ENCODE measurements at places on chromosomes 6 and 20.

DNA sequence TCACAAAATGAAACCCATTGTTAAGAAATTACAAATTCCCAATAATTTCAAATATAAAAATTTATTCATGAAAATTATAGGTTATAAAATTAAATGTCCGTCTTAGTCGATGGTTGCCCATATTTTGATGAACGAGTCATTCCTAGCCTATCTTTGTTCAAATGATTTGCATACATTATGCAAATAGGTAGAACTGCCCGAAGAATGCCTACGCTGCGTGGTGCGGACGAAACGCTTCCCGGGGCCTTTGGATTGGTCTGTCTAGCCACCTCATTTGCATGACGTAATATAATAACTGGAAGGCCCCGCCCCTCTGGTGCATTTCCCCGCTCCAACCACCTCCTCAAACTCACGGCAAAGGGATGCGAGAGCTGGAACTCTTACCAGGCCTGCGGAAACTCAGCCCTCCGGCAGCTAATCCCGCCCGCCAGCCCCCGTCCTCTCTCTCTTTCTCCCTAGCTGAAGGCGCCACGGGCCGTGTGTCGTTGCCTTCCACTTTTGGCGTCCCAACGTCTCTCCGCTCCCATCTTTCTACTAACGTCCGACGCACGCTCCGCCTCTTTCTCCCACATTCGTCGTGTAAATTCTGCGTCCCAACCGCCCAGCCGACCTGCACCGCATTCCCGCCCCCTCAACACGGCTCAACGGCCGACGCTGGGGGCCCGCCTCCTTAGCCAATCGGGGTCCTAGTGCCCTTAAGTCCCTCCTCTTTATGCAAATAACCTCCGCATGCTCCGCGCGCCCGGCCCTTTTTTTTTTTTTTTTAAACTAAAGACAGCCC is 520 bp upstream of the PRRC2A start:
- DNase-seq, result peak; percentile 96

DNA sequence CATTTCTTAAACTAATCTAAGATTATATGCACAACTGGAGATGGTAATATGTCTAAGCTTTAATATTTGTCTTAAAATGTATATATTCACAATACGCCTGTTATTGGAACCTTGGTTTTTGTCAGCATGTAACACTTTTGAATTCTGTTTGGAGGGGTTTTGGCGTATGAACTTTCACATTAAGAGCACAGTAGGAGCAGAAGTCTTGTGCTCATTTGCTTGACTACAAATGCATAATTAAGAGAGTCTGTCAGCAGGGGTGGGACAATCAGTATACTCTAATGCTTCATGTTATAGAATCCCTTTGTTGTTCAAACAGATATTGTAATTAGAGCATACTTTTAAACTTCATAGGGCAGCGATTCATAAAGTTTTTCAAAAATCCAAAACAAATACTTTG is 112.8 kb downstream of the QKI start:
- DNase-seq, result no peak

DNA sequence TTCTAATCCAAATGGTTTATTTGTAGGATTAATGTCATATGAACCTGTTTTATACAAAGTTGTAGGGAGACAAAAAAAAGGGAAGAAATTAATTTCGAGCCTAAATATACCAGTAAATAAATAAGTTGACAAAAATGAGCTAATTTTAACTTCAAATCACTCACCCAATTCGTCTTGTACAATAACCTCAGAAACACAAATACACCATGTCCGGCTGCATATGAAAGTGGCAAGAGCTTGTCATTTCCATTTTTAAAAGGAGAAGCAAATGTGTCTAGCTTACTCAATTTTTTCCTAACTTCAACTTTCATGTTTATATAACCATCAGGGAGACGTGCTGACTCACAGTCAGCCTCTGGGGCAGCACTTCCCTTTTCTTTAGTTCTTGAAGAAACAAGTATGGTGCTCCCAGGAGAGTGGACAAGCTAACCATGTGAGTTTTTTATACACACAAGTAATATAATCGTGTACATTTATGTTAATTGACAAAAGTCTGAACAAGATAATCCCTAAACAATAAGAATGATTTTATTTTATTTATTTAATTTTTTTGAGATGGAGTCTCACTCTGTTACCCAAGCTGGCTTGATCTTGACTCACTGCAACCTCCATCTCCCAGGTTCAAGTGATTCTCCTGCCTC is 55.5 kb upstream of the SGK1 start:
- DNase-seq, result no peak

DNA sequence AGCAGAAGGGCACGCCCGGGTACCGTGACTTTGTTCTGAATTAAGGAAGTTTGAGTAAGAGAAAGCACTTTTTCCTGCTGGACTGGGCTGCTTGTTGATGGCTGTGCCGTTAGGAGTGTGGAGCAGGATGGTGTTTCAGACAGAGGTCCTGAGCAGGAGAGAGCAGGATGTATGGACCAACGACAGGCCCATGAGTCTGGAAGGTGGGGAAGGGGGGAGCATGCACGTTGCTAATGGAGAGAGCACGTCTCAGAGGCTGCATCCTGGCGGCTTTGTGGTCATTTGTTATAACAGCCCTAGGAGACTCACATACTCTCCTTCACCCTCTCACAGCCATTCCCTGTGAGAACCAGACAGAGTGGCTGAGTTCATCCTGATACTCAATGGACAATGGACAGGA is 56.8 kb downstream of the PHACTR3 start:
- DNase-seq, result no peak

DNA sequence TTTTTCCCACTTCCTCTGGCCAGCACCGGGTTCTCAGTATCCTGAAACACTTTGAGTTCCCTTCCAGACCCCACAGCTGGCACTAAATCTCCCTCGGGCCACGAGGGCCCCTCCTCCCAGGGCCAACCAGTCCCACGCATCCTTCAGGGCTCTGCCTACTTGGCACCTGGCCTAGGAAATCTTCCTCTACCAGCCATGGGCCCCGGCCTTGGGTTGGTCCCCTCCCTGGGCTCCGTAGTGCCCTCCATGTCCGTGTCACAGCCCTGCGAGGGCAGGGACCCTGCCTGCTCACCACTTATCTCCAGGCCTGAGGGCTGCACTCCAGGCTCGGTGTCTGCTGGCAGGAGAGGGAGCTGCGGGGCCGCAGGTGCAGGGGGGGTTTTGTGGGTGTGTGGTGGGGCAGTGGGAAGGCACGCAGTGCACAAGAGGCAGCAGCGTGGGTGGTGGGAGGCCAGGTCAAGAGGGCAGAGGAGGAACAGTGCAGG is 48.8 kb upstream of the CDH22 start:
- no peak for DNase-seq

DNA sequence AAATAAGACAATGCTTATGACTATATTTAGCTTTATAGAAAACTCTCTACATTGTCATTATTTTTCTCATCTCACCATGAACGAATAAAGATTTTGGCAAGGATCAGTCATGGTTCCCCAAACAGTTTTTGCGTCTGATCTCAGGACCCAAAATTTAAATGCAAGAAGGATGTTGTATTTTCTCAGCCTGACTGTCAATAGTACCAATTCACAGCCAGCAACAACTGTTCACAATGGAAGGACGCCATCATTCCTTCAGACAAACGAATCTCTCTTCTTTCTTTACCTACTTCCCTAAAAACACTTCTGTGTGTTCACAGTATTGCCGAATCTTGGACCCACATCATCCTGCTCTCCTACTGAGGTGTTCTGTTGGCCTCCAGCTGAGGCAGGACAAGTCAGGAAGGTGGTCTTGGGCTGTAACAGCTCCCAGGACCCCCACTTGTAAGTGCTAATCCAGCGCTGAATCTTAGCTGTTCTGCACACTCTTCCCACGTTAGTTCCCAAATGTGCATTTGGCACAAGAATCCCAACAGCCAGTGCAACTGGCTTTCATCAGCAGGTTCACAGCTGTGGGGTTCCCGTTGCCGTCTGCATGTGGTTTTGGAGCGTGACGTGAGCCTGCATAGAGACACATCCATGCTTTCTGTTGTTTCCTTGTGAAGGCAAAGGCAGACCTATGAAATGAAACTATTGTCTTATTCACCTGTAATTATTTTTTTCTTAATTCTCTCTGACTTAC is 600.0 kb downstream of the QKI start:
- no peak for DNase-seq

DNA sequence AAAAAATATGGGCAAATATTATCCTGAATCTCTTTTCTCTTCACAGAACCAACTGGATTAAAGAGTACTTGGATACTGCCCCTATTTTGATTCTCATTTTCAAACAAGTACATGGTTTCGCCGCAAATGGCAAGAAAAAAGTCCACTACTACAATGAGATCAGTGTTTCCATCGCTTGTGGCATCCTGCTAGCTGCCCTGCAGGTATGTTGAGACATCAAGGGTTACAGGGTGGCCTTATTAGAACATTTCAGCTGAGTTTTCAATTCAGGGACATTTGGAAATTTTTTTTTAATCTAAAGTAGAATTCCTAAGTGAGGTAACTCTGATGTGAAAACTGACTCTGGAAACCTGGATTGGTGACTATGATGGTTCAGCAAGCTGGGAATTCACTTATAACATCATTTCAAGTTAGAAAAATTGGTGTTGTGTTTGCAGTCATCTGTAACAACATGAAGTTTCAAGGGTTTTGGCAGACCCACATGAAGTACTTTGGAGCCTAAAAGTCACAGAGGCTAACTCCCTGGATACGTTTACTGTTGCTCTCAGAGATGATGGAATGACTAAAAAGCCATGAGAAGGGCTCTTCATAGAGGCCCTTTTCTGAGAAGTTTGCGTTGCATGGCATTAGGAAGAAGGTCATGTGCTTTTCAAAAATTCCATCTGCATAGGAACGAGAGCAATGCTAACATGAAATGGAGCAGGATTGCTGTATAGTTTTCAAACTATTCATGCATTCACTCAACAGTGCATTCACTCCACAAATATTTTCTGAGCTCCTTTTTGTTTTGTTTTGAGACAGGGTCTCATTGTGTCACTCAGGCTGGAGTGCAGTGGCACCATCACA is 25.5 kb downstream of the IYD start:
- DNase-seq, result no peak

- no peak for DNase-seq
Measured at GRCh38 chr6:150766201-150766997, 99.1 kb upstream of the MTHFD1L start.

GRCh38 chr6:111499269-111499793 is 16.3 kb upstream of the REV3L start:
- DNase-seq, result no peak

DNA sequence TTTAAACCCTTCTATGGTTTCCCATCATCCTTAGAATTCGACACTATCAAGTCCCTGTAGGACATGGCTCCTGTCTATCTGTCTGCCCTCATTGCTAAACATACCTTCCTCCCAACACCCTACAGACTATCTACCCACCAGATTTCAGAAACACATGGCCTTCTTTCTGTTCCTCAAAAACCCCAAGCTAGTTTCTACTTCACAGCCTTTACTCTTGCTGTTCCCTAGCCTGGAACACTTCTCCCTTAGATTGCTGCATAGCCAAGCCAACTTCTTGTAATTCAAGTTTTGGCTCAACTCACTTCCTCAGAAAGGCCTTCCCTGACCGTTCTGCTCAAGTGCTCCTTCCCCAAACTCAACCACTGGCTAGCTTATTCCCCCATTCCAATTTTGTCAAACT is 156.2 kb downstream of the BTBD9 start:
- no peak for DNase-seq

DNA sequence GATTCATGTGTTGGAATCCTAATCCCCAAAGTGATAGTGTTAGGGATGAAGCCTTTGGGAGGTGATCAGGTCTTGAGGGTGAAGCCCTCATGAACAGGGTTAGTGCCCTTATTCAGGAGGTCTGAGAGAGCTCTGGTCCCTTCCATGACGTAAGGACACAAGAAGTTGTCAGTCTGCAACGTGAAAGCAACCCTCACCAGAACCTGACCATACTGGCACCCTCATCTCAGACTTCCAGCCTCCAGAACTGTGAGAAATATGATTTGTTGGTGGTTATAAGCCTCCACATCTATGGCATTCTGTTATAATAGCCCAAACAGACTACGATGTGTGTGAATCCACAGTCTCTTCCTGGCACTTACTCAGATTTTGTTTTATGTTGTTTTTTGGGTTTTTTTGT is 90.7 kb downstream of the TRERF1 start:
- DNase-seq, result no peak

DNA sequence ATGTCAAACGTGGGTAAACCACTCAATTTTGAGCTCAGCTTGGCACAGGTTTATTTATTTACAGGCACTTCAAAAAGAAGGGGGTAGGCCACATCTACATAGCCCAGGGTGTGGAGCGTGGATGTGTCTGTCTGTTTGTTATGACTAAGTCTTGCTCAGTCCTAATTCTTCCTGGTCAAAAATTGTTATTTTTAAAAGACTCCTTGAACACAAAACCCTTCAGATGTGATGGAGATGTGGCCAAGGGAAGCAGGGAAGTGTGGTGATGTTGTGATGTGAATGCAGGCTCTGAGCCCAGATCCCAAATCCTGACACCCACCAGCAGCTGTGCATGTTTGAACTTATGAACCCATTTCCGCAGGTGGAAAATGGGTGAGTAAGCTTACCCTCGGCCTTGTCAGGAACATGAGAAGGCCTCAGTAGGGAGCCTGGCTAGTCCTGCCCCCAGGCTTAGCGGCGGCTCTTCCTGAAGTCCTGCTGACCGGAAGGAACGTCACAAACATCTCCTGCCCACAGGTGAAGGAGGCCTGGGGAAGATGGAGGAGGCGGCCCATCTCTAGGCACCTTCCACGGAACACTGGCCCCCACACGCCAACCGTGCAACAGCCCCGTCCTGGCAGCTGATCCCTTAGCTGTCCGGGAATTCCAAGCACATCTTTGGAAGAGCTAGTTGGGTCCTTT is 119.7 kb downstream of the MYLK4 start:
- no peak for DNase-seq

DNA sequence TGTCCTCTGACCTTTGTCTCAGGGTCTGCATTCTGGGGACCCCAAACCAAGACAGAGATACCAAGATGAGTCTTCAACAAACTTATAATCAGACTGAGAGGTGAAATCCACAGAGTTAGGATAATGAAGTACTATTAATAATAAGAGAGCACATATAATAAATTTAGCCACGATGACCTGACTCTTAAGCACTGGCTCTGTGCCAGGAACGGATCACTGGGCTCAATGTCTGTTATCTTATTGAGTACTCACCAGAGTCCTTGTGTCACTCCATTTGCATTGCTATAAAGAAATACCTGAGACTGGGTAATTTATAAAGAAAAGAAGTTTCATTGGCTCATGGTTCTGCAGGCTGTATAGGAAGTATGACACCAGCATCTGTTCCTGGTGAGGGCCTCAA is 18.9 kb upstream of the ITPR3 start:
- DNase-seq, result no peak

GRCh38 chr6:6546318-6547109 is 42.0 kb upstream of the LY86 start:
- peak; percentile 7 for DNase-seq

DNA sequence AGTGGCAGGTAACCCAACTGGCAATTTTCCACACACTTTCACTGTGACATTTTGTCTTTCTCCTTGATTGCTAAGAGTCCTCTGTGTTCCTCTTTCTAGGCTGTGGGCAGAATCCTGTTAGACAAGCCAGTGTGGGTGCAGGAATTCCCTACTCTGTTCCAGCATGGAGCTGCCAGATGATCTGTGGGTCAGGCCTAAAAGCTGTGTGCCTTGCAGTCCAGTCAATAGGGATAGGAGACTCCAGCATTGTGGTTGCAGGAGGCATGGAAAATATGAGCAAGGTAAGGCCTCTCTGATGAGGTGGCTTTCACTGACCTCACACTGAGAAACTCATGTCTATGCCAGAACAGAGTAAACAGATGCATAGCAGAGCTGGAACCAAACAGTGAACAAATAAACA is 5.1 kb downstream of the ACAT2 start:
- DNase-seq, result no peak

GRCh38 chr20:15188415-15188814 is 851.0 kb upstream of the FLRT3 start:
- DNase-seq, result no peak

Data from activated gamma-delta T cell treated with Interleukin-2 at 50 U/mL for 16 hours (primary cell).